ENCODE measurements at places on chromosomes 7 and 10. TPM values are rescaled to one million over a fixed set of nuclear protein-coding genes. Genes with fewer than 3 reads are reported as not detected.

NPC1L1 gene
- not detected for total RNA-seq

NEBL gene
- total RNA-seq, result 12.0 TPM

RAB19 gene
- total RNA-seq, result 4.4 TPM

CCDC7 gene
- 7.7 TPM for total RNA-seq

PRSS37 gene
- not detected for total RNA-seq

PLXDC2 gene
- 12.1 TPM for total RNA-seq

SLC26A3 gene
- 2.0 TPM for total RNA-seq

SPDYE16 gene
- total RNA-seq, result not detected

AKR1C8 gene
- total RNA-seq, result not detected

CFAP70 gene
- 9.0 TPM for total RNA-seq

SHTN1 gene
- total RNA-seq, result 49.1 TPM

CHST12 gene
- 14.0 TPM for total RNA-seq

PTPRN2 gene
- total RNA-seq, result 57.8 TPM

LIPF gene
- total RNA-seq, result 449 TPM

GIMAP7 gene
- not detected for total RNA-seq

MMRN2 gene
- total RNA-seq, result 40.0 TPM

RASA4 gene
- total RNA-seq, result 57.2 TPM

CPA2 gene
- total RNA-seq, result not detected

FAM221A gene
- total RNA-seq, result 18.1 TPM

PPP1R9A gene
- 10.7 TPM for total RNA-seq

CARD11 gene
- total RNA-seq, result 9.7 TPM

NPY4R2 gene
- total RNA-seq, result 1.7 TPM

TYW1B gene
- total RNA-seq, result 1.4 TPM

ATG9B gene
- total RNA-seq, result not detected

SLC16A9 gene
- 0.58 TPM for total RNA-seq

ANXA8 gene
- not detected for total RNA-seq

CALHM1 gene
- not detected for total RNA-seq

TRIM73 gene
- total RNA-seq, result 6.1 TPM

CTAGE8 gene
- total RNA-seq, result not detected

ATP5F1C gene
- total RNA-seq, result 440 TPM

HMX2 gene
- not detected for total RNA-seq

WAPL gene
- total RNA-seq, result 24.5 TPM

CCAR1 gene
- total RNA-seq, result 72.7 TPM

PKD1L1 gene
- total RNA-seq, result under 0.01 TPM

WDFY4 gene
- 1.2 TPM for total RNA-seq

DGKI gene
- total RNA-seq, result 0.29 TPM

ARHGEF35 gene
- 6.7 TPM for total RNA-seq

ANKRD2 gene
- total RNA-seq, result not detected

ZNF365 gene
- not detected for total RNA-seq

TDRD1 gene
- total RNA-seq, result 7.6 TPM

GALNT17 gene
- total RNA-seq, result 0.89 TPM

SPDYE9 gene
- total RNA-seq, result not detected

CALML3 gene
- total RNA-seq, result not detected

NEUROD6 gene
- total RNA-seq, result not detected

CRHR2 gene
- total RNA-seq, result not detected

ELOVL3 gene
- not detected for total RNA-seq

PDE1C gene
- total RNA-seq, result 7.6 TPM

ADGRA1 gene
- 0.73 TPM for total RNA-seq

RBM20 gene
- under 0.01 TPM for total RNA-seq

EN2 gene
- not detected for total RNA-seq

HNRNPA2B1 gene
- 316 TPM for total RNA-seq

C7orf57 gene
- not detected for total RNA-seq

EBLN1 gene
- total RNA-seq, result not detected

H2BK1 gene
- not detected for total RNA-seq

TACR2 gene
- 14.3 TPM for total RNA-seq

SNCG gene
- 3.8 TPM for total RNA-seq

UBE2D1 gene
- total RNA-seq, result 16.5 TPM

SPDYE2 gene
- total RNA-seq, result not detected

MRPS16 gene
- 27.8 TPM for total RNA-seq
